ENCODE measurements at places on chromosomes 5 and 9.

DNA sequence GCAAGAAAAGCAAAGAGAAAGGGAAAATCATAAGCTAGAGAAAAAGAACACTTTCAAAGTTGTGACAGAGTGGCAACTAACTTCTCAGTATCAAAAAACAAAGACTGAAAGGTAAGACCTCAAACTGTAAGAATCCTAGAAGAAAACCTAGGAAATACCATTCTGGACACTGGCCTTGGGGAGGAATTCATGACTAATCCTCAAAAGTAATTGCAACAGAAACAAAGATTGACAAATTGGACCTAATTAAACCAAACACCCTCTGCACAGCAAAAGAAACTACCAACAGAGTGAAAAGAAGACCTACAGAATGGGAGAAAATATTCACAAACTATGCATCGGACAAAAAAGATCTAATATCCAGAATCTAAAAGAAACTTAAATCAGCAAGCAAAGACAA, 79.1 kb downstream of the FEM1C start:
- no peak for DNase-seq

GRCh38 chr9:82498541-82499317, 510.2 kb downstream of the SPATA31D1 start:
- no peak for DNase-seq

DNA sequence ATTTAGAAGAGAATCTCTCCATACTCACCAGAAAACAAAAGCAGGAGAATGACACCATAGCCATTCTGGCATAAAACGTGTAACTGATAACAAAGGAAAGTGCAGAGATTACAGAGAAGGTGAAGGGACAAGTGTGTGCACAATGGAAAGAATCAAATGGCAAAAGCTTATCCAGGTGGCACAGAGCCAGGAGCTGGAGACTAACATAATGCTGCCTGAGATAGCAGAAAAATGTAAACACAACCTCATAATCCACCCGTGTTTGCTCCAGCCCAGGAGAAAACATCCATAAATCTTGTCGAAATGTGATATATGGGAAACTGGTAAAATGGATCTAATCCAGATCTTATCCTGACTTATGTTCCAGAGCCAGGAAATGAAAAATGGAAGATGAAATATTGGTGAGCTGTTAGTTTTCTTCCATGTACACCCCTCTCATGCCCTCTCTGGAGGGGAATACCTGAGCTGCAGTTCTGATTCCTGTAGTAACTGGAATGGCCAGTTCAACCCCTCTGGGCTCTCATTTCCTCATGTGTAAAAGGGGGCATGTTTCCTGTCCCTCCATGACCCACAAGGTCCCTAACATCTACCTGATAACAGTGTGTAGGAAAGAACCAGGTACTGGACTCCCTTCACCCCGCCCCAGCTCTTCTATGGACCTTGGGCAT, 212.3 kb upstream of the DAPK1 start:
- no peak for DNase-seq

DNA sequence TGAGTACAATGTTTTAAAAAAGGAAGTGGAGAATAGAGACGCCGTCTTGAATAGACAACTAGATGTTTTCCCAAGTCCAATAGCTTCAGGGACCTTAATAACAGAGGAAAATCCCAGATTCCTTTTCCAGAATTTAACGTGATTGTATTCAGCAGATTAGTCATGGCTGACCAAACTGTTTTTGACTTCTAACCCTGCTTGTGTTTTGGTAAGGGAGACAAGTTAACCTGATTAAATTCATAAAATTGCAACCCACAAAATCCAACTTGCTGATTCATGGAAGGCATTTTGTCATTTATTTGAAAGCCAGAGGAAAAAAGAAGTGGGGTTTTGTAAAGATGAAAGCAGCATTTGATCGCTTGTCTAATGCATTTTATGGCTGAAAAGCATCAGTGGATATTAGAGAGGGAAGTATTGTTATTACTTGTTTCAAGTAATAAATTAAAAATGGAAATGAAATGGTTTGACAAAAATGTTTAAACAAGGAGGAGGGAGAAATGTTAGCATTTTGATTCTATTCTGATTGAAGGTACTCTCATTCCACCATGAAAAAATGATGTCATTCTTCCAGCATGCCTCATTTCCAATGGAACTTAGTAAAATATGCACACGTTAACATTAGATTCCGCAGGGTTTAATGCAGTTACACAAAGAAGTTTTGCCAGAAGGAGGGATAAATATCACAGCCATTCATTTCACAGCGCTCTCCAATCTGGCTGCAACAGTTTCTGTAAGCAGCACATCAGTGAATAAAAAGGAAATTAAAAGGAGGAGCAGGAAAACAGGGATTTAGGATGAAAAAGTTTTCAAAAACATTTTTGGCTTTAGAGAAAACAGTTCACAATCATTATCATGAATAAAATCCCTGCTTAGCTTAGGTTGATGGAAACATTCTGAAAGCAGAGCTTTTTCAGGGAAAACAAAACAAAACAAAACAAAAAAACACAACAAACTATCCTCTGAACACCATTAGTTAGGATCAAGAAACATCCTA, 314.7 kb downstream of the PRR16 start:
- DNase-seq, result no peak

- DNase-seq, result no peak
These were observed 83.0 kb downstream of the RGS3 start for GRCh38 chr9:113546566-113546965.
